ENCODE measurements at places on chromosomes 7 and 10. TPM values are rescaled to one million over a fixed set of nuclear protein-coding genes. Genes with fewer than 3 reads are reported as not detected.
A peak's percentile ranks its signal among the peaks of the same experiment; 100 is the strongest.

The FGFR2 gene
- 28.7 TPM for total RNA-seq

The RBM28 gene
- total RNA-seq = 20.7 TPM

The TMEM229A gene
- 2.4 TPM for total RNA-seq

The ITGA8 gene
- total RNA-seq = 19.8 TPM

The PTPRE gene
- 28.7 TPM for total RNA-seq

The ZNF22 gene
- 34.9 TPM for total RNA-seq

The LEP gene
- 0.09 TPM for total RNA-seq

The THNSL1 gene
- total RNA-seq = 11.4 TPM

DNA sequence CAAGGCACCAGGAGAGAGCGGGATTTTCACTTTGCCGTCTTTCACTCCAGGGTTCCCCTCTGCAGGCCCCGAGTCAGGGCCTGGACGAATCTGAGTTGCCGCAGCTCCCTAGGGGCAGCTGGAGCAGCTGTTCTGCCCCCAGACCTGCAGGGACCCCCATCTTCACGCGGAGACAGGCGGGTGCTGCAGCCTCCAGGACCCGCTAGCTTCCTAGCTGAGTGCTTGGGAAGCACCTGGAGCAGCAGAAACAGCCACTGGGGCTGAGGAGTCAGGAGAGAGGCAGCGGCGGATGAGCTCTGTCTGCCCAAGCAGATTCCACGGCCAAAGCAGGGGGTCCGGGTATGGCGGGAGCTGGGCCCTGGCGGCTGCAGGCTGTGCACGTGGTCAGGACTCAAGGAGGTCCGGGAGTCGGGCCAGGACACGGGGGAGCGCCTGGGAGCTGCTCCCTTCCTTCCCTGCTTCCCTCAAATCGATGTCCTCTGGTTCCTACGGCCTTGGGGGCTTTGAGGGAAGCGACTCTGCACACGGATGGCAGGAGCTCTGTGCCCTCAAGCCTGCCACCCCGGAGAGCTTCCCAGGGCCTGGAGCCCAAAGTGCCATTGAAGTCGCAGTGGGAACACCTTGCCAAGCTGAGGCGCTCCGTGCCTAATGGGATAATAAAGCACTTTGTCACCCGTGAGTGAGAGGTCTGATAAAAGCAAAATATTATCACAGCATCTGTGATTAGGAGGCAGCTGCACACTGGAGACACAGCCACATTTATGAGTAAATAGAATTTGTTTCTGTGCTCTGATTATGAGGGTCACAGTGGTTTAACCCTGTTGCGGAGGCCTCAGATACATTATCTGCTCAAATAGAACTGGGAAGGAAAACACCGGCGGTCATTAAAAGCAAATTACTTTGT lies 17.2 kb downstream of the MNX1 start:
- DNase-seq = no peak

GRCh38 chr10:84138478-84139125 lies 707 bp upstream of the GHITM start:
- no peak for DNase-seq

DNA sequence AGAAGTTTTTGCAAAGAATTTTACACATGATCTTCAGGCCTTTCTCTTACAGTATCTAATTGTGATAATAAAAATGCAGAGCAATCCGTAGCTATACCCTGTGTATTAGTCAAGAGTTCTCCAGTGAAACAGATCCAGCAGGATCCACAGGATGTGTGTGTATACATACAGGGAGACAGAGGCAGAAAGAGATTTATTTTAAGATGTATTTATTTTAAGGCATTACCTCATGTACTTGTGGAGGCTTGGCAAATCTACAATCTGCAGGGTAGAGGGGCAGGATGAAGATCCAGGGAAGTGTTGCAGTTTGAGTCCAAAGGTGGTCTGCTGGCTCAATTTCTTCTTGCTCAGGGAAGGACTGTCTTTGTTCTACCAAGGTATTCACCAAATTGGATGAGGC lies 41.7 kb downstream of the ARHGAP12 start:
- DNase-seq = no peak

GRCh38 chr7:65454469-65454868 lies 80.8 kb downstream of the ZNF92 start:
- no peak for DNase-seq

GRCh38 chr10:27285093-27285492 lies 44.5 kb upstream of the ACBD5 start:
- no peak for DNase-seq

DNA sequence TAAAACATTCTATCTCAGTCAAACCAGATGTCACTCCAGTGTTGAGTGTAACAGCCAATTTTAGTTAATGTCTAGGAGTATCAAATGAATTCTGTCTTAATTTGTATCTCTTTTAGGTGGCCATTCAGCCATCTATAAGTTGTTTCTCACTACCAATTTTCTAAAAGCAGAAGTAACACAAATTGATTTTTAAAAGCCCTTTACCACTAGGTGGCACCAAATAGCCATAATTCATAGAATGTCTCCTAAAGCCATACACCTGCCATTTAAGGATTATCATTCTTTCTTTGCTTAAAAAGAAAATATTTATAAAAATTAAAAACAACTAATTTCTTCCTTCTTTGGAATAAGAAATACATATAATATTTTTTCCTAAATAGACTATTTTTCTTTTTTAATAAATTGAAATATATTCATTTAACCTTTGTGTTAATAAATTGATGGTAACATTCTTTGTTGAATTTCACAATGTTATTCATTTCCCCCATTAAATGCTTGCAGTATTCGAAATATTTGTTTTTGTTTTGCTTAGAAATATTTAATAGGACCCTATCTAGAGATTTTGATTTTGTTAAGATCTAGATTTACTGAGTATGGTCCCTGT lies 107.8 kb upstream of the PPP1R3A start:
- peak; percentile 19 for DNase-seq

GRCh38 chr10:46297406-46298204 lies 10.8 kb downstream of the ANTXRL start:
- no peak for DNase-seq

DNA sequence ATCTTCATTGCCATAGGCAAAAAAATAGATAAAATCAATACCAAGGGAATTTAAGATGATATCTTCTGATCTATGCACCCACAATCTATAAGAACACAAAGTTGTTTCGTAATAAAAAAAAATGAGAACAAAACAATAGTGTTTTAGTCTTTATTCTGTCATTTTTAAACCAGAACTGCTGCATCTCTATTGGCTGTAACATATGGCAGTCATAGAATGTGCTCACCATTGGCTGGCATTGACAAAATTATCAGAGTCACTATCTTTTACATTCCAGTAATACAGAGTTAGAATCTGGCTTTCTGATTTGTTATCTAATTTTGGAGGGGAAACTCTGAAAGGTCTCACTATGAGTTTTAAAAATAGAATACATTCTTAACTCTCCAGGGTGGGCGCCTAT lies 138.6 kb upstream of the CCDC6 start:
- DNase-seq = no peak

DNA sequence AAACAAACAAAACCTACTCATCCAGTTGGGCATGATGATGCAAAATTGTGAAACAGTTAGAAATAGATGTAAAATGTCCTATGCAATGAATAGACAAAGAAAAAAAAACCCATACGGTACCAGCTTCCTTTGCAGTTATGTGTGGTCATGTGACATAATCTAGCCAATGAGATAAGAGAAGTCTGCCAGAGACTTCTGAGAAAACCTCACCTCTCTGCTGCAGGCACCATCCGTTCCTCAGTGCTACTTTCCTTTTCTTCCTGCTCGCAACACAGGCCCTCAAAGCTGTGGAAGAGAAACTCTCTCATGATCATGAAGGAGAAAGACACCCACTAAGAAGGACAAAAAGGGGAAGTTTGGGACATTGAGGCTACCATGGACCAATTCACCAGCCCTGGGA lies 76.8 kb upstream of the CARD11 start:
- no peak for DNase-seq

- no peak for DNase-seq
Measured at GRCh38 chr10:77546042-77546441, 91.6 kb downstream of the KCNMA1 start.

DNA sequence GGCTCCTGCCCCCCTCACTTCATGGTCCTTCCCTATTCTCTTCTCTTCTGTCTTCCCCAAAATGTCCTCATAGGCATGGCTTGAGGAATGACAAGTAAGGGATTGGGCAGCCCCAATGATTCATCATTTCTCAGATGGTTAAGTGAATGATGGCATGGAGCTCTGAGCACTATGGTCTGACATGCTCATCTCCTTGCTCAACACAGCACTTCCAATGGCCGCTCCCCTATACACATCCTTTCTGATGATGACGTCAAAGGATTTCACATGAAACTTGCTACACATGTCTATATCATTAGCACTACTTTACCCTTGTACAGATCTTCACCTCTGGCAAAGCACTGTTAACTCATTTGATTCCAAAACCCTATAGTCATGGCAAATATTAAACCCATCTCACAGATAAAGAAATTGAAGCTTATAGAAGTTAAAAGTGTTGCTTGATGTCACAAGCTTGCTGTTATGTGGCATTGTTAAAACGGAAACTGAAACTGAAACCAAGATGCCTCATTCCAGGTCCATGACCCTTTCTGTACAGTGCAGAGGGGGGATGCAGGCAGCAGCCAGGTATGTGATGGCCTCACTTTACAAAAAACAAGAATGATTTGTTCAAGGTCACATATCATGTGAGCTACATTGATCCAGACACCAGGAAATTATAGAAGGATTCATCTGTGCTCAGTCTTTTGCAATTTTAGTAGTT lies 90.0 kb upstream of the PLXNA4 start:
- no peak for DNase-seq

DNA sequence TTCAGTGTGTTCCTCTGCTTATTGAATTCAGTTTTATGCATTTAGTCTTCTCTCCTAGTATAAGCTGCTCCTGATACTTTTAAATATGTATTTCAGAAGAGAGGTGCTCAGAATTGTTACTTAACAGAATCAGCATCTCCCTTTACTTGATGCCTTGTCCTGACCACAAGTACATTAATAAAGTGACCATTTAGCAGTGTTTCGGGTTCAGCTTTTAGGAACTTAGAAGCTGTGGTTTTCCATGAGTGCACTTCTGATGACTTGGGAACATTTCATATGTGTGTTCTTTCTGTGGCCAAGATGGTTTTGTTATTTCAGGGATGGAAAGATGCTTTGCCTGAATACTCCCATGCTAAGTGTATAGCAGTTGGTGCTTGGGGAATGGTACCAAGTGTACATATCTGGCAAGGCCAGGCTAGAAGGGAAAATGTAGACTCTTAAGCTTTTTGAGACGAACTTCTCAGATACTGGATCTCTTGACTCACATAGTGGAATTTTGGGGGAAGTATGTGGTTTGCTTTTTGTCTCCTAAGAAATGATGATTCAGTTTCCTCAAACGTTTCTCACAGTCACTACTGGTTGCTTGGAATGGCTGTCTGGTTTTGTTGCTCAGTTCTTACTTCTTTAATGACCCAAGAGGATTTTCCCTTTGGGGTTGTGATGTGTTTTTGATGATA lies 17.2 kb downstream of the SGPL1 start:
- no peak for DNase-seq

- no peak for DNase-seq
Measured at GRCh38 chr10:97071496-97071895, 114.3 kb downstream of the SLIT1 start.

GRCh38 chr10:77682393-77683087 lies 44.9 kb upstream of the KCNMA1 start:
- no peak for DNase-seq

DNA sequence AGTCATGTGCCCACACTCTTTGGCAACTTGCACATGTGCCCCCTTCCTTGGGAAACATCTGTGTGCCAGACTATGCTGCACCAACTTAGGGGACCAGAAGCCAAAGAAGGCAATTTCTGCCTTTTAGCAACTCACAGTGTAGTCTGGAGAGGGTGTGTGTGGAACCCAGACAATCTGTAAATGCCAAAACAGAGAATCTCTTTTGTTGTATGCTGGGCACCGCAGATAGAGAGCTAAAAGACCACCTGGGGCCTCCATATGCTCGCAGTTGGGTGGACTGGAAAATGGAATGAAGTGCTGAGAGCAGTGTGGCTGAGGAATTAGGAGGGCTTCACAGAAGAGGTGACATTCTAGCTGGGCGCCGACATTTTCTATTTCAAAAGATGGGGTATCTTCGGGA lies 26.4 kb downstream of the UBTD1 start:
- peak; percentile 68 for DNase-seq

DNA sequence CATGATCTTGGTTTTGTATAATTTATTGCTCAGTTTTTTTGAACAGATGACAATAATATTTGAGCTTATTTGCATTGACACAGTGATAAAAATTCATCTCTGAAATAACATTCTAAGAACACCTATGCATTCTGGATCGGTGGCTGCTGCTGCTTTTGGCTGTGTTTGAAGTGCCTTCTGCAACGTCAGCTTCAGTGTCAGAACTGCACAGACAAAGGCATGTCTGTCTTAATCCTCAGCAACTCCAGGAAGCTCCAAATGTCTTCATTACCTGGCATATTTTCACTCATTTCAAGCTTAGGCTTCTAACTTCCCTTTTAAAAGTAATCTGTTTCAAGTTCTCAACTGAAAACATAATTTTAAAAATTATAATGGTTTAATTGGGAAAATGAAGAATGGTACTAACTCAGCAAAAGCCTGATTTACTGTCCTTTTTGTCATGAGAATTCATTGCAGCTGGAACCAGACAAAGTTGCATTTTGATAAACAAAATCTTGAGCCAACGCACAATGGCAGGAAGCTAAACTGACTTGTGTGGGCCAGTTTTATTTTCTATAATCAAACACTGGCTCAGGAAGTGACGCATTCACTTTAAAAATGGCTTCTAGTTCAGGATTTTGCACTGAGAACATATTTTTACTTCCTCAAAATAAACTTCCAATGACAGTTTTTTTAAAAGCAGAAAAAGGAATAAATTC lies 38.7 kb downstream of the NPS start:
- no peak for DNase-seq

DNA sequence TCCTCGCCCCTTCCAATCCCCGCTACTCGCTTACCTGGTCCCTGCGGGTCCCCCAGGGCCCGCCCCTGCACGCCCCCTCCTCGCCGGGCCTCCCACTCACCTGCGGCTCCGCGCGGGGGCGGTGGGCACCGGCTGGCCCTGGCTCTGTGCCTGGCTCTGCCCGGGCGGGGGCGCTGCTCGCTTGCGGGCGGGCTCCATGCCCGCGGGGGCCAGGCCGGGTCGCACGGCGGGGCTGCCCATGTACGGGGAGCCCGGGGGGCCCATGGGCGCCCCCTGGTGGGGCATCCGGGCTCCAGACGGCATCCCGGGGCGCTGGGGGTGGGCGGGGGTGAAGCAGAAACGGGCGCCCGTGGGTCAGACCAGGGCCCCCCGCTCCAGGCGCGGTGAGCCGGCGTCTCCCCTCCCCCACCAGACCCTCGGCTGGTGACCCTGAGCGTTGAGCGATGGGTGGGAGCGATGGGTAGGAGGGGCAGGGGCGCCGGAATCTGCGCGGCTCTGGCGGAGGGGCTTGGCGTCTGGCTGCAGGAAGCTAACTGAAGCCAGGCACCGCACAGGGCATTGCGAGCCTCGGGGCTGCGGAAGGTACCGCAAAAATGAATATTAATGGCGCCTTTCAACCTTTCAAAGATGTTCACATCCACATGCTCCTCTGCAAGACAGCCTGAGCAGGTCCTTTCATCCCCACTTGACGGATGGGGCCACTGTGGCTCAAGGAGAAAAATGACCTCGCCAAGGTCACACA lies 3.0 kb downstream of the SMARCD3 start:
- DNase-seq = no peak

- no peak for DNase-seq
Measured at GRCh38 chr7:43533801-43534479, 49.0 kb upstream of the STK17A start.

GRCh38 chr10:14658331-14659127 lies 116.2 kb downstream of the FAM107B start:
- DNase-seq = no peak

GRCh38 chr10:63765126-63765525 lies 243.9 kb downstream of the REEP3 start:
- DNase-seq = no peak
